Stimulated activated CD8-positive, alpha-beta memory T cell treated with anti-CD3 and anti-CD28 coated beads, Interleukin-2, amount 100 ng/mL, for 1 hour (primary cell): ENCODE measurements at places on chromosomes 7 and 10.

- no peak for DNase-seq
Observed at GRCh38 chr10:104449391-104449790, 95.8 kb downstream of the CFAP58 start.

- peak; percentile 90 for DNase-seq
Observed at GRCh38 chr7:44748045-44748947, at the start of gene ZMIZ2. ZMIZ2 (plus strand) TSS chr7:44748847; CDS start chr7:44756250, 7,403 bp downstream.

GRCh38 chr7:121544726-121545125, 148.6 kb upstream of the FAM3C start:
- no peak for DNase-seq

- no peak for DNase-seq
Observed at GRCh38 chr10:53682458-53682857, 909.9 kb upstream of the MBL2 start.

GRCh38 chr10:48333856-48334255, 27.4 kb downstream of the MAPK8 start:
- no peak for DNase-seq

DNA sequence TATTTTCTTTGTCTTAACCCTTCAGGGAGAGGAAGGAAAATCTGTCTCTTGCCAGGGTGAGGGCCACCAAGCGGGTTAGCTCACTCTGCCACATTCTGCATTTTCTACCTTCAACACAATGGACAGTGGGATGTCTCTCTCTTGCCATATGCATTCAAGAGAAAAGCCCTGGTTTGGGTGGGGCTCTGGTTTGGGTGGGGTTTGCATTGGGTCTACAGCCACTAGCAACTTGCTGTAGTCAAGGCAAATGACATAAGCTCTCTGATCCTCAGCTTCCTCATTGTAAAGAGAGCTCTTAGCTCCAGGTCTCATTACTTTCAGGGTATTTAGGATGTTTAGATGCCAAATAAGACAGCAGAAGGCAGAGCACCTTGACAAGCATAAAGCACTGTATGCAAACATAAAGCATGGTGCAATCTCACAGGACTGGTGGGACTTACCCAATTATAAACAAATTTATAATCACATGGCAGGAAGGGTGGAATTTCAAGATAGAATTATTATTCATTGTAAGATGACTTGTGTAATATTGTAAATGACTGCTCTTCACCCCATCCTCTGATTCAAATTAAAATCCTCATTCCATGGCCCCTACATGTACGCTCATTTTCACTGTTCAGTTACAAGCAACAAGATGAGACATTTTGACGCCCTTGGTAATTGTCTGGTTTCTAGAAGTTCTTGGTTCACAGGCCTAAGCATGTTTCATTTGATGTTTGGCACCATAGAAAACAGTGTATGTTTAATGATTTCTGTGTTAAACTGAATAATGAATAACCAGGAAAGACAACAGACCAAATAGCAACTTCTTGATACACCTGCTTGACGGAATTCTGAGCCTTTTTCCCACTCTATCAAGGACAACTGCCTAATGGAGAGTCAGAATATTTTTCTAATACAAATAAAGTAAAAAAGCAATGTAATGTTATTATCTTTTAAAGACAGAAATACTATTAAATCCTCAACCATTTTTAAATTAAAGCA, 258.9 kb downstream of the KCNMA1 start:
- no peak for DNase-seq

DNA sequence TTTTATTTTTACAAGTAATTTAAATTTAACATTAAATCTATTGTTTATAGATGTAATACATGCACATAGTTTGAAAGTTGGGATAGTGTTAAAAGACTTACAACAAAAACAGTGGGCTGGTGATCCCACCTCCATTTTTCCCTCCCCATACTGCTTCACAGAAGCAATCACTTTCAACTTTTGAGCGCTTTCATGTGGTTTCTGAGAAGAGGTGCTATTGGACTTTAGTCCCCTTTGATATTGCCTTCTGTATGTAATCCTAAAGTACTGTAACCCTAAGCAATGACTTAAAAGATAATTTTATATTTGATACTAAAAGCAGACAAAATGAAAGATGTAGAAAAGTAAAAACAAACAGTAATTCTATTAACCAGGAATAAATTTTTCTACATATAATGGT, 88.1 kb upstream of the FAM171A1 start:
- DNase-seq: no peak
